ENCODE measurements at places on chromosomes 16 and 17.

GRCh38 chr17:49204516-49204915, 5.9 kb downstream of the GNGT2 start:
- no peaks in the 10 kb centered on the region for H3K27me3 ChIP-seq
- peaks cover 28% of the 10 kb centered on the region for H3K4me1 ChIP-seq
- no peak overlapping the region for H3K27ac ChIP-seq
- no peak overlapping the region for H3K4me3 ChIP-seq
- DNase-seq, result no peak

GRCh38 chr17:42667088-42667951, 8.2 kb downstream of the TUBG2 start:
- H3K27ac ChIP-seq, result no peak overlapping the region
- H3K4me3 ChIP-seq, result no peak overlapping the region
- peaks cover 17% of the 10 kb centered on the region for H3K4me1 ChIP-seq
- H3K27me3 ChIP-seq, result peaks cover 29% of the 10 kb centered on the region
- peaks cover 2% of the 10 kb centered on the region for H3K36me3 ChIP-seq

- H3K27me3 ChIP-seq, result peaks cover 4% of the 10 kb centered on the region
- H3K4me1 ChIP-seq, result no peaks in the 10 kb centered on the region
- DNase-seq, result peak; percentile 57
Observed at GRCh38 chr17:79192503-79193351, 118.1 kb downstream of the ENGASE start.

DNA sequence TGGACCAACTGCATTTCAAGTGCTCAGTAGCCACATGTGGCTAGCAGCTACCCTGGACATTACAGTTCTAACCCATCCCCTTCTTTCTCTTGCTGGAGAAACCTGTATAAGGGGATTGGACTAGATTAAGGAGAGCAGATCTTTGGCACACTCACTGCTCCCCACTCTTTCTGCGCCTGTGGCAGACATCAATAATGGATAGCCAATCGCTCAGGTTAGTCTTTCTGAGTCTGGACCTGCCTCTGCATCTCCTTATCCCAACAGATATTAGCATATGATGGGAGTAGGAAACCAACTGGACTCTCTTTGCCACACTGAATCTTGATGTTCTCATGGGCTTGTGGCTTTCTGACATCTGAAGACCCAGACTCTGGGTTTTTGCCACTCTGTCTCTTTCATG, 81.7 kb downstream of the IRX5 start:
- no peak overlapping the region for H3K27ac ChIP-seq
- no peak for DNase-seq
- no peak overlapping the region for H3K4me3 ChIP-seq
- no peaks in the 10 kb centered on the region for H3K4me1 ChIP-seq

- H3K4me3 ChIP-seq, result no peak overlapping the region
- H3K36me3 ChIP-seq, result peaks cover 3% of the 10 kb centered on the region
- H3K4me1 ChIP-seq, result peaks cover 53% of the 10 kb centered on the region
Observed at GRCh38 chr16:85563515-85564276, 49.4 kb upstream of the GSE1 start.

GRCh38 chr16:87160234-87160636, 157.0 kb downstream of the C16orf95 start:
- no peak overlapping the region for H3K27ac ChIP-seq
- H3K4me3 ChIP-seq, result no peak overlapping the region
- DNase-seq, result no peak
- peaks cover 4% of the 10 kb centered on the region for H3K4me1 ChIP-seq
- H3K27me3 ChIP-seq, result no peaks in the 10 kb centered on the region
- H3K36me3 ChIP-seq, result no peaks in the 10 kb centered on the region

DNA sequence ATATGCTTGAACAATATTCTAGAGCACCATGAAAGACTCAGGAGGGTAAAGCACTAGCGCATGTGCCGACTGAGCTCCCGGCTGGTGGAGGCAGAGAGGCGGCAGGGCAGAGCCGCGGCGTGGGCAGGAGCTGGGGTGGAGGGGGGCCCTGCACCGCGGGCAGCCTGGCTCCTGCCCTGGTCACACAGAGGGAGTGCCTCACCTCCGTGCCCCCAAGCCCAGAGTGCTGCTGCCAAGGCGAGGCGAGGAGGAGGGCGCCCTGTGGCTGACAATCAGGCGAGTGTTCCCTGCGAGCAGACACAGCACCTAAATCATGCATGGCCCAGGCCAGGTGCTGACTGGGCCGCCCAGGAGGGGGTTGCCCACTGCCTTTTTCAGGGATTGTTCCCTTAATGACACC, 105.8 kb upstream of the TNRC6C start:
- no peak for DNase-seq
- H3K27me3 ChIP-seq, result no peaks in the 10 kb centered on the region
- H3K4me3 ChIP-seq, result no peak overlapping the region

DNA sequence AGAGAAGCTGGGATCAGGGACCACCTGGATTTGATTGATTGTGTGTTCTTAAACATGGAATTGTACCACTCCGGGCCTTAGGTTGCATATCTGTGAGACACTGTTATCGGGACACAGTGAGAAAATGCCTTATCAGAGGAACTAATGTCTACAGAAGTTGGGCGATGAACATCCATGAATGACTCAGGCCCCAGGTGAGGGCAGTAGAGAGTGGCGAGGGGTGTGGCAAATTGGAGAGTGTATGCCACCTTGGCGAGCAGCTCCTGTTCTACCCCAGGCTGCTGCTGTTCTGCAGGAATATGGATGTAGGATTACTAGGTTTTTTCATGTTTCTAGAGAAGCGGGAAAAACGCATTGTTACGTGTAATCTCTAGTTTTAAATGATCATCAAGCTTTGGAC, 38.8 kb downstream of the CLEC16A start:
- peaks cover 81% of the 10 kb centered on the region for H3K4me1 ChIP-seq
- H3K4me3 ChIP-seq, result no peak overlapping the region
- no peaks in the 10 kb centered on the region for H3K27me3 ChIP-seq
- H3K36me3 ChIP-seq, result peaks cover 65% of the 10 kb centered on the region
- no peak for DNase-seq

GRCh38 chr16:75627851-75628250, 4.8 kb upstream of the ADAT1 start:
- H3K4me1 ChIP-seq, result peaks cover 41% of the 10 kb centered on the region
- H3K36me3 ChIP-seq, result peaks cover 78% of the 10 kb centered on the region
- no peaks in the 10 kb centered on the region for H3K27me3 ChIP-seq

DNA sequence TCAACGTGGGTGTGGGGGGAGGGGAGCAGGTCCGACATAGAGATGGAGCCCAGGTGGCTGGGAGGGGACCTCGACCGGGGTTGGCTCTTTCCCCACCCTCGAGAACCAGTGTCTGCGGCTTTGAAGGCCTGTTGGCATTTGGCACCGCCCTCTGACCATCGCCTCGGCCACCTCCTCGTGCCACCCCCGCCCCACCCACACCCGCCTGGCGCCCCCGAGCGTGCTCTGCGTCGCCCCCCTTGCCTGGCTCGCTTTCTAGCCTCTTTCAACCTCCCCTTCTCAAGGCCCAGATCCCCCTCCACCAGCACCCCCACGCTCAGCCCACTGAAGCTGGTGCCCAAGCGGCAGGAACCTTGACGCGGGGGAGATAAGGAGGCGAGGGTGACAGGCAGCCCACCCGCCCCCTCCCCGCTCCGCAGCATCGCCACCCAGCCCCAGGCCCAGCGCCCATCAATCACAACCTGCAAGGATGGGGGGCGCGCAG, 619 bp downstream of the CACNB1 start:
- DNase-seq, result no peak
- H3K27ac ChIP-seq, result peak overlapping the region; percentile 71
- H3K4me3 ChIP-seq, result peak overlapping the region; percentile 99
- H3K4me1 ChIP-seq, result peaks cover 60% of the 10 kb centered on the region
- peaks cover 31% of the 10 kb centered on the region for H3K36me3 ChIP-seq

DNA sequence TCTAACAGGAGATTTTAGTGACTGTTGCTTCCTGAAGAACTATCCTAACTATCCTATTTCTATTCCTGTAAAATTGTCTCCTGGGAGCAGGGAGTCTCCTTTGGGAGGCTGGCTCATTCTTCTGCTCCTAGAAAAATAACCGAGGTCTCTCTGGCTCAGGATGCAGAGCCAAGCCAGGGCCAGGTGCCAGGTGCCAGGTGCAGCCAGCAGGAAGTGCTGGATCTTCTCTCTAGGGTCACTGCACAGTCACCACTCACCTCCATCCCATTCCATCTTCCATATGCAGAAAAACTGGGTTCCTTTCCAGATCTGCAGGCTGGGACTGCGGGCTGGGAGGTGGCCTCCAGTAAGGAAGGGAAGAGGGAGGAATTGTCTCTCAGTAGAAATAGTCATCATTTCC, 3.8 kb upstream of the TMC7 start:
- peaks cover 33% of the 10 kb centered on the region for H3K27me3 ChIP-seq
- H3K4me3 ChIP-seq, result no peak overlapping the region
- peaks cover 4% of the 10 kb centered on the region for H3K4me1 ChIP-seq
- no peak for DNase-seq

DNA sequence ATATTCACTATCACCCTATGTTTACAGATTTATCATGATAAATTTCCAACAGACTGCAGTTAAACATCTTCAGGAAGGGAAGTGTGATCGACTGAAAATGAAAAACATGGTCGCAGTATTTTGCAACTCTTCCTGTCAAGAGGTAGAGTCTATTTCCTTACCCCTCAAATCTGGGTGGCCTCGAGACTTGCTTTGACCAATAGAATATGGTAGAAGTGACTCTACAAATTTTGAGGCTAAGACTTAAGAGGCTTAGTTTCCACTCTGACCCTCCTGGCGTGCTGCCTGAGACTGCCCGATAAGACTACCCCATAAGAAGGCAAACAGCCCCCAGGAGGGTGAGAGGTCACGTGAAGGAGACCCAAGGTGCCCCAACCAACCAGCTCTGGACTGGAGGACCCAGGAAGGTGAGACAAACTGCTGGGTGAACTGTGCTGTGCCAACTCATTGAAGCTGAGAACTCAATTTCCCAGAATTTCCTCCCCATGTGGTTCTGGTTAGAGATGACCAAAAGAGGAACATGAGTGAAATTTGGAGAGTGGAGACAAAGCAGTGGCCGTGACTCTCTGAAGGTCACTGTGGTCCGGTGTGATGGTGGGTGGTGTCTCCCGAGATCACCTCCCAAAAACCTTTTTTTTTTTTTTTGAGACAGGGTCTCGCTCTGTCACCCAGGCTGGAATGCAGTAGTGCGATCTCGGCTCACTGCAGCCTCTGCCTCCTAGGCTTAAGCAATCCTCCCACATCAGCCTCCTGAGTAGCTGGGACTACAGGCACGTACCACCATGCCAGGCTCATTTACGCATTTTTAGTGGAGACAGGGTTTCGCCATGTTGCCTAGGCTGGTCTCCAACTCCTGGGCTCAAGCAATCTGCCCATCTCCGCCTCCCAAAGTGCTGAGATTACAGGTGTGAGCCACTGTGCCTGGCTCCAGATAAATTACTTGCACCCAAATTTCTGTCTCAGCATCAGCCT, 38.2 kb upstream of the LITAF start:
- H3K27me3 ChIP-seq, result no peaks in the 10 kb centered on the region
- H3K4me3 ChIP-seq, result no peak overlapping the region
- H3K4me1 ChIP-seq, result peaks cover 65% of the 10 kb centered on the region
- H3K36me3 ChIP-seq, result peaks cover 14% of the 10 kb centered on the region

GRCh38 chr17:80108036-80108971, 6.9 kb downstream of the GAA start:
- DNase-seq, result no peak
- no peaks in the 10 kb centered on the region for H3K27me3 ChIP-seq
- no peak overlapping the region for H3K27ac ChIP-seq
- no peaks in the 10 kb centered on the region for H3K36me3 ChIP-seq
- H3K4me3 ChIP-seq, result no peak overlapping the region

DNA sequence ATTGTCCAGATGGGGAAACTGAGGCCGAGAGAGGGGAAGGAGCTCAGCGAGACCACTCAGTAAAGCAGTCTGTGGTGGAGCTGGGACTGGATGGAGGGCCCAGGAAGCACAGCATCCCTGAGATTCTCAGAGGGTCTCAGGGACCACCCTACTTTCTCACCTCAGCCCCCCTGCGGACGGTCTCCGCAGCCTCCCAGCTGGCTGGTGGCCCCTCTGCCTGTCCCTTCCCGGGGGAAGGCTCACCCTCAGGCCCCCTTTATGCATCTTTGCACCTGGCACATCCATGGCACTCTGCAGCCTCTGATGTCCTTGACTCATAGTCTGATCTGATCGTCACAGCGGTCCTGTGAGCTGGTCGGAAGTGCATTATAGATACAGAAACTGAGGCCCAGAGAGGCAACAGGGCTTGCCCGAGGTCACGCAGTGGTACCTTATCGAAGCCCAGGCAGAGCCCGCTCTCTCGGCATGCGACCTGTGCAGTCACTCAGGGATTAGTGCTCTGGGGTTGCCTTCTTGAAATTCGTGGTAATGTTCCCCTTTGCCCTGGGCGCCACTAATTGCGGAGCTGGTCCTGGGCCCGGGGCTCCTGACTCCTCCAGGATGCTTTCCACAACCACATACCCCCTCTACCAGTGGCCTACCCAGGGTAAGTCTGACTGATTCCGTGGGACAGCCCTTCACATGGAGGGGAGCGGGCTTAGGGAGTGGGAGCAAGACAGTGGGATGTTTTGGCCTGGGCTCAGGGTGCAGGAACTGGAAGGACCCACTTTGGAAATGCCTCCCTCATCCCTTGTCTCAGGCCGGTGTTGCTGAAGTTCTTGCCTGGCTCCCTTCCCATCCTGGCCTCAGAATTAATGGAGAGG, 24.4 kb downstream of the RAB11FIP4 start:
- peaks cover 5% of the 10 kb centered on the region for H3K27me3 ChIP-seq
- H3K4me1 ChIP-seq, result no peaks in the 10 kb centered on the region
- H3K36me3 ChIP-seq, result no peaks in the 10 kb centered on the region

DNA sequence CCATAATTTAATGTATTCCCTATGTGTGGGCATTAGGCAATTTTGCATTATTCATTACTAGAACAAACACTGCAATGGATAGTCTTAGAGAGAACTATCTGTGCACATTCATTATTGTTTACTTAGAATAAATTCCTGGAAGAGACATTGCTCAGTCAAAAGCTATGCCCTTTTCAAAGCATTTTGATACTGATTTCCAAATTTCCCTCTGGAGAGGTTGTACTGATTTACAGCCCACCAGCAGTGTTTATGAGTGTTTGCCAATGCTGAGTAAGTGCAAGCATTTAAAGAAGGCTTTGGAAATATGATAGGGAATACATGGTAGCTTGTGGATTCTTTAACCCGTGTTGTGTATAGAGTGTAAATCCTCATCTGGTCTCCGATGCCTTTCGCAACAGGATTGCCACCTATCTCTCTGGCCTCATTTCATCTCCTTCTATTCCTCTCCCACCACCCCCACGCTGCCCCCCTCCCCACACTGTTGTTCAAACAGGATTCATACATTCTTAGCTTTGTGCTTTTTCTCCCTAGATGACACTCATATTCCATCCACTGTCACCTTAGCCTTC, 33.4 kb upstream of the MMD start:
- DNase-seq, result no peak
- no peaks in the 10 kb centered on the region for H3K36me3 ChIP-seq
- H3K27me3 ChIP-seq, result peaks cover 14% of the 10 kb centered on the region
- no peak overlapping the region for H3K4me3 ChIP-seq
- no peak overlapping the region for H3K27ac ChIP-seq
- H3K4me1 ChIP-seq, result peaks cover 24% of the 10 kb centered on the region

- peaks cover 2% of the 10 kb centered on the region for H3K4me1 ChIP-seq
- no peaks in the 10 kb centered on the region for H3K27me3 ChIP-seq
- no peak for DNase-seq
- no peak overlapping the region for H3K27ac ChIP-seq
- peaks cover 7% of the 10 kb centered on the region for H3K36me3 ChIP-seq
Observed at GRCh38 chr17:21165922-21166594, 39.3 kb downstream of the DHRS7B start.

GRCh38 chr17:29591737-29592608, 959 bp upstream of the ANKRD13B start:
- H3K27ac ChIP-seq, result peak overlapping the region; percentile 73
- peaks cover 2% of the 10 kb centered on the region for H3K36me3 ChIP-seq
- peaks cover 53% of the 10 kb centered on the region for H3K4me1 ChIP-seq
- peak; percentile 84 for DNase-seq
- no peaks in the 10 kb centered on the region for H3K27me3 ChIP-seq

Measured in activated CD8-positive, alpha-beta T cell treated with anti-CD3 and anti-CD28 coated beads, Interleukin-2, amount 10 ng/mL, durations not matched to agents 7 days and 5 days (primary cell).